ENCODE measurements at places on chromosomes 12 and 14.

GRCh38 chr14:95409477-95410272 lies 90.0 kb upstream of the CLMN start:
- DNase-seq = no peak

DNA sequence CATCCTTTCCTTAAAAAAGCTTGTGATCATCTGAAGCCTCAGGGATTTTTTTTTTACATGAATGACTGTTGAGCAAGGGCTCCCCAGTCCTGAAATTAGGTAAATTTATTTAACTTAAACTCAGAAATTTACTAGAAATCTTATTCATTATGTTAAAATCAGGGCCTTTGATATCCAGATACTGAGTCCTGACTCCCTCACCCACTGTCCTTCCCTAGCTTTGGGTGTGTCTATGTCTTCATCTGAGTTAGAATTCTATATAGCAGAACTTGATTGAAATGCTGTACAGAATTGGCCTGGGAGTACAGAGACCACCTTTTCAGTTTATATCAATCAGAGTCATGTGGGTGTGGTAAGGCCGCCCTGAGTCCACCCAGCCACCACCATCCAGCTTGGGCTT lies 260.0 kb downstream of the CACNA1C start:
- no peak for DNase-seq

DNA sequence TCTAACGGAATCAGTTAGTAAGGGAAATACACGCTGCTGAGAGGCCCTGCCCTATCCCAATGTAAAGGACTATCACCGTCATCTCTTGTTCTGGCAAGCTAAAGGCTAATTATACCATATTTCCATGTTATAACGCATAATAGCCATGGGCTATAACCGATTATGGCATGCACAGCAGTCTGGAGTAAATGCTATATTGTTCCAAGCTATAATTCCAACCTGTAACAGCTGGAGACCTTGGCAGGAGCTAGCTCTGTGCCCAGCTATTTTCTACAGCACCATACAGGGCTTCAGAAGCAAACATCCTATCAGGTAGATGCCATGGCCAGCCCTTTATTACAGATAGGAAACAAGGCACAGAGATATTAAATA lies 26.3 kb downstream of the SYNE3 start:
- DNase-seq = no peak

GRCh38 chr12:49358483-49359141 lies 8.7 kb upstream of the SPATS2 start:
- peak; percentile 78 for DNase-seq

- no peak for DNase-seq
These were observed 149.7 kb upstream of the ARHGAP5 start for GRCh38 chr14:31927348-31927832.

DNA sequence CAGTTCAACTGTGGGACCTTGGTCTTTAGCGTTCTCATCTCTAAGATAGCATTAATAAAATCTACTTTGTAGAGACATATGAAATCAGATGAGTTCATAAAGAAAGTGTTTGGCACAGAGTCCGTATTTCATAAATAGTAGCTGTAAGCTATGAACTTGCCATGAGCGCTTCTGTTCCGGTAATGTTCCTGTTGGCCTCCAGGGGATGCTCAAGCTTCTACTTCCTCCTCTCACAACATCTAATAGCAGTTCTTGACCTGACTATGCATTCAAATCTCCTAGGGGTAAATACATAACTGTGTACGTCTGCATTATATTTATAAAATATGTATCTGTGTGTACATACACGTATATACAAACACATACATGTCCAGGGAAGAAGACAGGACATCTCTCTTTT lies 288.2 kb upstream of the TMPO start:
- DNase-seq = peak; percentile 3

Data from erythroblast (primary cell).